ENCODE measurements at places on chromosomes 2 and 18.

DNA sequence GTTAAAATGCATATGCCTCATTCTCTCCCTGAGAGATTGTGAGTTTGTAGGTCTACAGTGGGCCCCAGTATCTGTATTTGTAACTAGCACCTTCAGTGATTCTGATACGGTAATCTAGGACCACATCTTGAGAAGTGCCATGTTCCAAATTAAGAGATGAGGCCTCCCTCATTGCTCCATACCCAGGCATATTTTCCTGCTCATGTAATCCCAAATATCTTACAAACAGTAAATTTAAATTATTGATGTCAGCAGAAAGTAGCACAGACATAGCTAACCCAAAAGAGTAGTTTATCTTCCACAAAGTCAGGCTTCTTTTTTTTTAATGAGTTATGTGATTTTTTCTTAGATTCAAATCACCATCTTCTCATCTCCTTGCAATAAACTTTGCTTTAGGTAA is 263.8 kb downstream of the SETBP1 start:
- no peak for DNase-seq

- DNase-seq, result no peak
Measured at GRCh38 chr2:218278531-218279360, 8.4 kb downstream of the PNKD start.

GRCh38 chr2:236993286-236993685 is 92.4 kb upstream of the COPS8 start:
- DNase-seq, result no peak

- DNase-seq, result peak; percentile 50
Measured at GRCh38 chr2:215002500-215002899, 135.9 kb downstream of the ABCA12 start.

GRCh38 chr2:71347517-71347916 is 15.9 kb downstream of the ZNF638 start:
- peak; percentile 31 for DNase-seq

GRCh38 chr18:47558110-47558750 is 306.8 kb upstream of the SKOR2 start:
- DNase-seq, result no peak

DNA sequence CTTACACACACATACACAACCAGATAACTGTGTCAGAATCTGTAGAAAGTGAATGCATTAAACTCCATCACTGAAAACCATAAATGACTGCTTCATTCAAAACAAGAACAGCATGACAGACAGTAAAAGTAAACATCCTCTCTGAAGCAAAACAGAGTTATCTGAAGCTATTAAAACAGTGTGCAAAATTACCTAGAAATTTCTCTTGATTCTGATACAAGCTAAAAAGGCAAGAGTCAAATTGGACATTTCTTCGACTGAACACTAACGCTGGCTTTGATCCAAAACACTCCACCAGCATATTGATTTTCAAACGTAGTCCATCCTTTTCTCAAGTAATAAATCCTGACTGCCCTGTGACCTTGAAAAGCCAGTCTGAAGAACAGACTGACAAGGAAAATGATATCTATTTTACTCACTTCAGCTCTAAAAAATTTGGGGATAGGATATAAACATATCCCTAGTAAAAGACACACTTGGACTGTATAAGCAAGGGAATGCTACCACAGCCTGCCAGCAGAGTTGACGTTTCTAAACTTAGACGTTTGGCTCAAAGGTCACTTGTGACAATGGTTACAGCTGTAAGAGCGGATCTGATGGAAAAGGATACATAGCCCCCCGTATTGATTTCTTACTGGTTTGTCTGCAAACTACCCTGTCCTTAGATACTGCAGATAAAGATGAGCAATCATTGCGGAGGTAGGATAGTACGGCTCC is 128.9 kb upstream of the ITGB6 start:
- no peak for DNase-seq

DNA sequence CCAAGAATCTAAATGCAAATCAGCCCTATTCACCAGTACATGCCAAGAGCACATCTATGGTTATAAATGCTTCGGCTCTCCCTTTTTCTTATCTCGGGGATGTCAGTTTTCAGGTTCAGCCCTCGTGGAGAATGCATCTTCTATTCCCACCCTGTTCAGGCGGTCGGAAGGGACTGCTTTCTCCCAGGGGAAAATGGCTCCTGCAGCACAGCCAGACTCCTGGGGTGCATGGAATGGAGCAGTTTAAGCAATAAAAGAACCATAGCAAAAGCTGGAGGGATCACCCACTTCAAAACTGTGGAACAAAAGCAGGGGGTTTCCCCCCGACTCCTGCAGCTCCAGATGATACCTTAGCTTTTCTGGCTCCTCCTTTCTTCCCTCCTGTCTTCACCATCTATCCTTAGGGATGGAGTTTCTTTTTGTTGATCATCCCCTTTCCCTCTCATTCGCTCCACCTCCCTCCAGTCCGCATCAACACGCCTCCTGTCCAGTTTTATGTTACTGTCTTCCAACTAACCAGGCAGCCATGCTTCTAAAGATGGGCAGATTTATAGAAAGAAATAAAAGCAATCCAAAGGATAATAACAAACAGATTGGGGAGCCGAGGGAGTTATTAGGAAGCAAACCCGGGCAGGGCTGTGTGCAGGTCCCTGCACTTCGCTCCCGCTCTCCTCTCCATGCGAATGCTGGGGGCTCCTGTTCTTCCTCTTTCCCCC is 356.2 kb upstream of the SMIM21 start:
- DNase-seq, result no peak

DNA sequence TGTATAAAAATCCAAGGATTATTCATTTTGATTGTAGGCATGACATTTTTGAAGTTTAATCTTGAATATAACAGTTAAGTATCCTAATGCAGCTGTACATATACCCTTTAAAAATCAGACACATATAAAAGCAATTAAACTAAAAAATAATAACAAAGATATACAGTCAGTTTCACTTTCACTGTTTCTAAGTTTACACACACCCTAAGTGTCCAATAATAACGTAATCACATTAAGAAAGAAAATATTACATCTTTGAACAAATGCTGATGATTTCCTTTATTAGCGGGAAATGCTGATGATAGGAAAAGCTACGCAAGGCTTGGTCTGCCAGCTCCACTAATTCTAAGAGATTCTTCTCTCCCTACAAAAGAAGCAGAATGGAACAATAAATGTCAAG is 38.8 kb downstream of the RTTN start:
- no peak for DNase-seq

DNA sequence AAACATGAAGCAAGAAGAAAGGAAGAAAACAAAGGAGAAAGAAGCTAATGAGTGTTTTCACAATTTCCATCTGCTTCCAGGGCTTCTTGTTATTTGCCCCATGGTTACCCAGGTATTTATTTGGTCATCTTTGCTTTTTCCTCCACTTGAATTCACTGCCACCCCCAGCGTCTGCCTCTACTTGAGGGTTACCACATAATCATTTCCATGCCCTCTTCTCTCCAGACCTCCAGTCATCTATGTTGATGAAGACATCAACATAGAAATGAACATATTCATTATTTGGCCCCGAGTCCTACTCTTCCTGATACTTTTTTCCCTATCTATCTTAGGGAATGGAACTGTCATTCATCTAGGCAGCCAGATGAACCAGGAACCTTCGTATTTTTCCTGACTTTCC is 133.6 kb upstream of the CAVIN2 start:
- no peak for DNase-seq

DNA sequence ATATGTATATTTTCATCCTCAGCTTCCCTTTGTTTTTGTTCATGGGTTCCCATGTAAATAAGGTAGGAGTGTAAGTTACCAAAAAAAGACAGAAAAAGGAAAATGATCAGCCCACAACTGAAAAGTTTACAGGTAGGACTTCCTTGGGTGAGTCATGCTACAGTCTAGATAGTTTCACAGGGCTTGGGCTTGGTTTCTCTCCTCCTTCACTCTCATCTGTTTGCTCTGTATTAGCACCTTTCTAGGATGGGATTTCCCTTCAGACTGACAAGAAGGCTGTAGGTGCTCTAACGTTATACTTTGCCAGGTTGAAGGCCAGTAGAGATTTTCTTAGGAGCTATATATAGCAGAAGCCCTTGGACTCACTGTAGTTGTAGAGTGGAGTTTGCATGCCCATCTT is 57.9 kb downstream of the FAM171B start:
- peak; percentile 13 for DNase-seq

DNA sequence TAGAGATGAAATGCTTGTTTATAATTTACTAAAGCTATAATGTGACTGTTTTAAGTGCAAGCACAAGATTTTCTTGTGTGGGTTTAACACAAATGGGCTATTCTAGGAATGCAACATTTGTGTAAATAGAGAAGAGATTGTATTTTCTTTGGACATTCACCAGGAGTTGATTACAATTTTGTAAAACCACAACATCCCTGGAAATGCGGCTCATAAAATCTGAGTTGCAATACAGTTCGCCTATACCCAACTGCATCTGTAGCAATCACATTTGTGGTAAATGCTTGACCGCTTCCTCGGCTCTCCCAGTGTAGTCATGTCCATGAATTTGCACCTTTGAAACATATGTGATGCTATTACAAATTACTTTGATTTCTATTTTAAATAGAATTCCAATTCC is 348.7 kb upstream of the CDH20 start:
- peak; percentile 95 for DNase-seq

DNA sequence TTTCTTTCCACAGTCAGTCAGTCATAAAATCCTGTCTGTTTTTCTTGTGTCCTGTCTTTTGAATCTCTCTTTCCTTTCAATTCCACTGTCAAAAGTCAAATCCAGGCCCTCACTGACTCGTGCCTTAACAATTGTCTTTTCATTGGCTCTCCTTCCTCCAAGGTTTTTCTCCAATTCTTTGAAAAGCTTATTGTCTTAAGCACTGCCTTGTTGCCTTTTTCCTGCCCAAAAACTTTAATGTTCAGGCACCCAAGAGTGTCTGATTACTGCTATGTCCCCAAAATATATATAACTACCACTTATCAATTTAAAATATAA is 13.9 kb upstream of the SULT1C4 start:
- DNase-seq, result no peak

GRCh38 chr2:14751581-14751980 is 119.1 kb downstream of the LRATD1 start:
- no peak for DNase-seq

- DNase-seq, result no peak
Measured at GRCh38 chr18:35334212-35334611, 10.0 kb downstream of the ZNF24 start.

All from iris pigment epithelial cell (primary cell).